DMS 273 treated with DMSO at 0.1 percent for 48 hours (cell line): ENCODE measurements at places on chromosomes 1 and 21.

- DNase-seq: no peak
Observed at GRCh38 chr1:59218521-59219236, 78.2 kb upstream of the FGGY start.

- DNase-seq: no peak
Observed at GRCh38 chr1:190608282-190608681, 130.6 kb upstream of the BRINP3 start.

- no peak for DNase-seq
Observed at GRCh38 chr1:178300352-178300699, 196.4 kb downstream of the CLEC20A start.

GRCh38 chr1:43441894-43442637 is 11.7 kb downstream of the HYI start:
- no peak for DNase-seq

DNA sequence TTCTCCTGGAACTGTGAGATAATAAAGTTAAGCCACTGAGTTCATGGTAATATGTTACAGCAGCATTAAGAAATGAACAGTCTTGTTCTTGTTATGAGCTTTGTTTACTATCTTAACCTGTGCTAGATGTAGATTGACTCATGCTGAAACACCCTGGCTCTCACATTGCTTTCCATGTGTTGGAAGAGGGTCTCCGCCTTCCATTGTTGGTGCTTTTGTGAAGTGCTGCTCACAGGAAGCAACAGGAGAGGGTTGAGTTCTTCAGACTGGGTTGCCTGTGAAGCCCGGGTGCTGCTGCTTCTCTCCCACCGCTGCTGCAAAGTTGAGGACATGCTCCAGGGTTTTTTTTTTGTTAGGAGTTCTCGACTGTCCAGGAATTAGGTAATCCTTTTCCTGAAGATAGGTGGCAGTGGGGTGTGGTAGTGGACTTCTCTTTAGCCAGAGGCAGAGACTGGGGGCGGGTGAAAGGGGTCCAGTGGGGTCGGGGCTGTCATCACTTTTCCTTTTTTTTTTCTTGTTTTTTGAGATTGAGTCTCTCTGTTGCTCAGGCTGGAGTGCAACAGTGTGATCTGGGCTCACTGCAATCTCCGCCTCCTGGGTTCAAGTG is 28.7 kb upstream of the HMGN1 start:
- no peak for DNase-seq

DNA sequence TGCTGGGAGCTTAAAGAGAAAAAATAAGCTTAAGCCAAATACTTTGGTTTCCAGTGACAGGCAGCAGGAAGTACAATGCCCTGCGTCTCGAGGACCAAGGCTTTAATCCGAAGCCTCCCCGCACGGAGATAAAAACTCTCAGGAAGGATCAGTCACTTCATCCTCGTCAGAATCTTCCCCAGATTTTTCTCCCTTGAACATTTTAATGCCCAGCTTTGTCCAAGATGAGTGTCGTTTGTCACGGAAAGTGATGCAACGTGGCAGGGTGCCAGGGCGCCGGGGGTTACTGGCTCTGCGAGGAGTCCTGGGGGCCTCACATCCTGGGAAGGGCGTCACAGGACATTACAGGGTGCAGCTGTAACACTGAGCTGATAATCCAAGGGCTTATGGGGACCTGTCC is 25.2 kb upstream of the PCBP3 start:
- no peak for DNase-seq

DNA sequence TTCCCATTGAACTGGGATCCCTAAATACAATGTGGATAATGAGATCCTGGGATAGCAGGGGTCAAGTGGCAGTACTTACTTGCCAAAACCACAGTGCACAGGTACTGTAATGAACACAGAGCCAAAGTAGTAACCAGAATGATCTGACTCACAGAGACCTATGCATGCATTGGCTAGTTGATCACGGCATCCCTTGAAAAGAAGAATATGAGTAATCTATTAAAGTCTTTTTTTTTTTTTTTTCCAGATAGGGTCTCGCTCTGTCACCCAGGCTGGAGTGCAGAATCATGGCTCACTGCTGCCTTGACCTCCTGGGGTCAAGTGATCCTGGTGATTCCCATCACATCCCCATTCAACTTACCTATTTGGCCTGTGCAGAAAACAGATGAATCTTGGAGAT is 29.4 kb upstream of the EIF4G3 start:
- DNase-seq: no peak

DNA sequence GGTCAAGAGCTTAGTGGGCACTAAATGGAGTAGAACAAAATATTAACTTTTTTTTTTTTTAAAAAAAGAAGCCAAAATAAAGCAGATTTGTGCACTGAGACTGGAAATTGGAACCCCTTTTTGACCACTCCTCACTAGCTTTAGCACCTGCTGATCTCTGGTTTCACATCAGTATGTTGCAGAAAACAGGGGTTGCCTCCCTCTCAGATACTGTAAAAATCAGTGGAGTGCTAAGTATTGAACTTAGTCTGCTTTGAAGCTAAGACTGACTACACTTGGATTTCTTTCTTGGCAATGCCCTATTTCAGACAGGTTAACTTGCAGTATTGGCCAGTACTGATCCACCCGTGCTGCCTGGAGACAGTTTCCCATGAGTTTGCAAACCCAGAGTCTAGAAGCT is 2.7 kb upstream of the KIAA0040 start:
- DNase-seq: no peak

GRCh38 chr1:201183753-201184152 is 6.9 kb upstream of the IGFN1 start:
- no peak for DNase-seq

GRCh38 chr1:245058436-245058835 is 96.3 kb upstream of the KIF26B start:
- no peak for DNase-seq

DNA sequence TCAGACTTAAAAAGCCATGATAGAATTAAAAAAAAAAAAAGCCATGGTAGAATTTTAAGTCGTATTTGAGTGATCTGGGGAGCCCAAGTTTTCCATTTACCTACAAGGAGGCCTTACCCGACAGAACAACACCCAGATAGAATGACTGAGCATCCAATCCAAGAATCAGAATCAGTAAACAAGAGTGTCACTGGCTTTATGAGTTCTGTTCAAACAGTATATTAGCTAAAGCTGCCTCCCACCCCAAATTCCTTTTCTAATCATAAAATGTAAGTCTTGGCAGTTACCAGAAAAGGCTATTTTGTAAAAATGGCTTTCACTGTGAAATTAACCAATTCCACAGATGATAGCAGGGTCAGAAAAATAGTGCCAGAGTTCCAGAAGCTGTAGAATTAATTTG is 1.2 kb downstream of the GTF2B start:
- no peak for DNase-seq

DNA sequence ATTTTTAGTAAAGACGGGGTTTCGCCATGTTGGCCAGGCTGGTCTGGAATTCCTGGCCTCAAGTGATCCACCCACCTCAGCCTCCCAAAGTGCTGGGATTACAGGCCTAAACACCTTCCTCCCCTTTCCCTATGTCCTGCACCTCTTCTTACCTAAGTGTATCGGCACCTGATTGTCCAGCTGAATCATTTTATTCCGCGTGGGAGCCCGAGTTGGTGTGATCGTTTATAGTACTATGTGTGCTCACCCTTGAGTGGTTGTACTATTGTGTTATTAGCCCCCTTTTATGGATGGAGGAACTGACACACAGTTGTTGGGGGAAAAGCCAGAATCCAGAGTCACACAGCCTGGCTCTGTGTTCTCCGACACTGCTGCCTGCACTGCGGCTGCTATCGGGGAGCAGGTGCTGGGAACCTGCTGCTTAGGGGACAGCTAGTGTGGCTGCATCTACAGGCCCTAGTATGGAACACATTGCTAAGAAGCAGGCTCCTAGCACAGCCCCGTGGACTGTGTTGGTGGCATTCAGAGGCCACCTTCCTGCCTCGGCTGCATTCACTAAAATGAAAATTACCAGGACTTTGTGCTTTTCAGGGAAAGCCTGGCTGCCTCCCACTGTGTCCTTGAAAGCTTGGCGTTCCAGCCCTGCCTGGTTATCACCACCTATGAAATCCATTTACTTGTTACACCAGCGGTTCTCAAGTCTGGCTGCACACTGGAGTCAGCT is 21.6 kb downstream of the ENO1 start:
- DNase-seq: no peak

DNA sequence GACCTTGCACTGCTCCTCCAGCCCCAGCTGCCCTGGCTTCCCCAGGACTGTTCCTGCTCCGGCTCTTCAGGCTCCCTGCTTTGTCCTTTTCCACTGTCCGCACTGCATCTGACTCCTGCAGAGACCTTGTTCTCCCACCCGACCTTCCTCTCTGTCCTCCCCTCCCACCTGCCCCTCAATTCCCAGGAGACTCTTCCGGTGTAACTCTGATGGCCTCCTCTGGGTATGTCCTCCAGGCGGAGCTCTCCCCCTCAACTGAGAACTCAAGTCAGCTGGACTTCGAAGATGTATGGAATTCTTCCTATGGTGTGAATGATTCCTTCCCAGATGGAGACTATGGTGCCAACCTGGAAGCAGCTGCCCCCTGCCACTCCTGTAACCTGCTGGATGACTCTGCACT is 550 bp downstream of the ACKR1 start:
- no peak for DNase-seq

DNA sequence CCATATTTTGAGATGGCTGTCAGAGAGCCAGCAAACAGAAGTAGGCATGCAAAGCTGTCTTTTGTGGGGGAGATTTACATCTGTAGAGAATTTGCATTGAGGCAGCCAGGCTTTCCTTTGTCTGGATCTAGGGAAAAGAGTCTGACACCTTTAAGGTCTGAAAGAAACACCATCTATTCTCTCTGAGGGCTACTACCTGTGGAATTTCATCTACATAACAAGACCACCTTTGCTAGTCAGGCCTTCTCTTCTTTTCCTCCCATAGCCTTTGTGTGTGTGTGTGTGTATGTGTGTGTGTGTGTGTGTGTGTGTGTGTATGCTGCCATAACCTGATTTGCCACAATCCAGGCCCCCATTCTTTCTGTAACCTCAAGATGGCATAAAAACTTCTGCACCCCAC is 28.4 kb upstream of the DMRTB1 start:
- DNase-seq: no peak

DNA sequence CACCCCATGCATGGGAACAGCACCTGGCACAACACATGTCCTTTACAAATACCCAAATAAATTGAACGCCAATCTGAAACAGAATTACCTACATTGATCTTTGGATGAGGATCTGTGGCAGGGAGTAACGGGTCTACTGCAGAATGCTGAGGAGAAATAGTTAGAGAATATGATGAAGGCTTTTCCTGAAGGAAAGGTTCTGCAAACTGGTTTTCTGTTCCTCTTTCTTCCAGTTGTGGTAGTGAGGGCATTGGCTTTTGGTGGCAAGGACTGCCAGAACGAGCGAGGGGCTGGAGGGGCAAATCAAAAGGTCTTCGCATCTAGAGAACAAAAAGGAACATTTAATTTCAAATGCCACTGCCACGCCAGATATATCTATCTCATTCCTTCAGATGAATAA is 19.8 kb downstream of the CEP104 start:
- DNase-seq: no peak

GRCh38 chr1:107525961-107526360 is 385.1 kb downstream of the NTNG1 start:
- DNase-seq: no peak

DNA sequence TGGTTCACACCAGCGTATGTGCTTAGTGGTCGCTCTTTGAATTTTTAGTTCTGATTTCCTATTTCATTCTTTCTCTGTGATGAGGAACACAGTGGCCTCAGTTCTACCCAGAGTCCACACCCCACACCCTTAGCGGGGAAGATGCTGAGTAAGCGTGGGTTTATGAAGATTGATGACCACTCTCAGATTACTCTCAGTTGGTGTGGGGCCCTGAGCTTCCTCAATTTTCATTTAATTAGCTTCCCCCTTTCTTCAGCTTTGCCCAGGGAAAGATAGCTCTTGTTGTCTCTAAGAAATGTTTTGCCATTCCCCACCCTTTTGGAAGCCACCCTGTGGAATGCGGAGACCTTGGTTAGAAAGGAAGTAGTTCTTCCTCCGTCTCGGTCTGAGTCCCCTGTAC is 299.9 kb upstream of the PROX1 start:
- no peak for DNase-seq

GRCh38 chr1:180199018-180199417 is 31.0 kb upstream of the LHX4 start:
- DNase-seq: no peak

GRCh38 chr1:60636946-60637345 is 445.4 kb upstream of the NFIA start:
- DNase-seq: no peak

DNA sequence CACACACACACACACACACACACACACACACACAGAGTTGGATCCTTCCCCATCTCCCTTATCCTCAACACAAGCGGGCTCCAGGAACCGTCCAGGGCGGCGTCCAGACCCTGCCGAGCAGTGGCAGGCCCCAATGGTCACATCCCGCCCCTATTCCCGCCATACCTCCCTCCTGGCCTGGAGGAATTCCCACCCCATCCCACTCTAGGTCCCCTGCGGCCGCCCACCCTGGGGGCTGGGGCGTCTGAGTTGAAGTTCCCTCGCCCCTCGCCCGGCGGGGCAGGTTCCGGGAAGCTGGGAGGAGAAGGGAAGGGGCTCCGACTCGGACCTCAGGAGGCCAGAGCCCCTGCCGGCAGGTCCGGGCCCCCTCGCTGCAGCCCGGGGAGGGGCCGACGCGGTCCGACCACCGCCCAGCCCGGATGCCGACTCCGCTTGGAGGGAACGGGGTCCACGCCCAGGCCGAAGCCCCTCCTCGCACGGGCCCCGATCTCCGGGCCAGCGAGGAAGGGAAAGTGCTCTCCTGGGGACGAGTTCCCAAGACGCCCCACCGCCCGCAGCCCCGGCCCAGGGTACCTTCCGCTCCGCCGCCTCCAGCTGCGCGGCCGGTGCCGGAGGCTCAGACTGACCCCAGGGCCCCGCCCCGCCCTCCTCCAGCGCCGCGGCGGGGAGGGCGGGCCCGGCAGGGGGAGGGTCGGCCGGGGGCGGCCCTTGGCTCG is at the start of gene RHOC:
TSS of gene RHOC (minus strand) at position 623 of the 716 bp plus-strand sequence. CDS start 3,328 bp downstream, outside the sequence.
- DNase-seq: no peak

- DNase-seq: no peak
Observed at GRCh38 chr1:184422490-184423233, 35.8 kb downstream of the C1orf21 start.

GRCh38 chr1:156095906-156096508 is 13.7 kb upstream of the MEX3A start:
- no peak for DNase-seq

- no peak for DNase-seq
Observed at GRCh38 chr1:176110203-176110602, 96.9 kb downstream of the COP1 start.

- DNase-seq: no peak
Observed at GRCh38 chr1:211257826-211258225, 1.3 kb upstream of the RCOR3 start.

DNA sequence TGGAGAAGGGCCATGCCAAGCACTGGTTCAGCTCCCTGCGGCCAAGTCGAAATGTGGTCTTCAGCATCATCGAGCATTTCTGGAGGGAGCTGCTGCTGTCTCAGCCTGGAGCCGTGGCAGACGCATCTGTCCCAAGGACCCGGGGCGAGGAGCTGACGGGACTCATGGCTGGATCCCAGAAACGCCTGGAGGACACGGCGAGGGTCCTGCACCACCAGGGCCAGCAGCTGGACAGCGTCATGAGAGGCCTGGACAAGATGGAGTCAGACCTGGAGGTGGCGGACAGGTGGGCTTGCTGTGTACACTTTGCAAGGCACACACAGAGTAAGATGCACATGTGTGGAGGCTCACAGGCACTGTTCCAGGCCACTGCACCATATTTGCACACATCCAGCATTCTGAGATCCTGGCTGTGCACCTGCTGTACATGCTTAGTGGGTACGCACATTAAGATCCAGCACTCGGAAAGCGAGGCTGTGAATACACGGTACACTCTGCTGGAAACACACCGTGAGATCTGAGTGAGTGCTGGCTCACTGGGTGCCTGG is 12.8 kb downstream of the SNAP47 start:
- no peak for DNase-seq

GRCh38 chr1:65698590-65698989 is 94.1 kb upstream of the PDE4B start:
- DNase-seq: no peak
